OCI-LY7 (cell line): ENCODE measurements at places on chromosomes 7 and 10. TPM values are rescaled to one million over a fixed set of nuclear protein-coding genes. Genes with fewer than 3 reads are reported as not detected.

- no peak for DNase-seq
Measured at GRCh38 chr10:34757933-34758332, 57.2 kb downstream of the PARD3 start.

- DNase-seq = peak; percentile 99
Measured at GRCh38 chr7:23474094-23474828, 4.0 kb upstream of the IGF2BP3 start.

- DNase-seq = no peak
Measured at GRCh38 chr7:95427166-95427565, 7.7 kb downstream of the PON2 start.

DNA sequence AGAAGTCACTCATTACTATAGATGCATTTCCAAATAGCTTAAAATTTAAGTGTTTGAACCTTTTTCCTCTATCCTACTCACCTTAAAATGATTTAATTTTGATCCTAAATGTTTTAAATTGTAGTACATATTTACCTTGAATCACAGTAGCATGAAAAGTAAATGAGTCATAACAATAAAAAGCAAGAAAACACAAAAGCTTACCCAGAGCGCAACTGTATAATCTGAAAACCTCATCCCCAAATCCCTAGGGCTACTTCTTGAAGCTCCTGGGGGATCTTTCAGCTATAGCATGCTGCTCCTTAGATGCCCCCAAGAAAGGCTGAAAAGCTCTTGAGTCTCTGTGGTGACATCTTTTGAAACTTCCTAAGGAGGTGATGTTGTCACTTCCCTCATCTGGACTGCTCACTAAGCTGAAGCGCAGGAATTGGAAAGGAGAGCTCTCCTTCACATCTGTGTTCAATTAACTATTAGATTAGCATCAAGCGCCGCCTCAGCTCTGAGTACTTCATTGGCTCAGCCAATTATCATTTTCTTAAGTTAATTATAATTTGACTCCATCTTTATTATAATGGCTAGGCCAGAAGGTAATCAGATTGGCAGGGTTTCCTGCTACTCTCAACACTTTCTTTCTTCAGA, 60.2 kb downstream of the SEMA3E start:
- DNase-seq = no peak

GRCh38 chr7:106870983-106871410, 5.9 kb downstream of the PIK3CG start:
- DNase-seq = peak; percentile 84

DNA sequence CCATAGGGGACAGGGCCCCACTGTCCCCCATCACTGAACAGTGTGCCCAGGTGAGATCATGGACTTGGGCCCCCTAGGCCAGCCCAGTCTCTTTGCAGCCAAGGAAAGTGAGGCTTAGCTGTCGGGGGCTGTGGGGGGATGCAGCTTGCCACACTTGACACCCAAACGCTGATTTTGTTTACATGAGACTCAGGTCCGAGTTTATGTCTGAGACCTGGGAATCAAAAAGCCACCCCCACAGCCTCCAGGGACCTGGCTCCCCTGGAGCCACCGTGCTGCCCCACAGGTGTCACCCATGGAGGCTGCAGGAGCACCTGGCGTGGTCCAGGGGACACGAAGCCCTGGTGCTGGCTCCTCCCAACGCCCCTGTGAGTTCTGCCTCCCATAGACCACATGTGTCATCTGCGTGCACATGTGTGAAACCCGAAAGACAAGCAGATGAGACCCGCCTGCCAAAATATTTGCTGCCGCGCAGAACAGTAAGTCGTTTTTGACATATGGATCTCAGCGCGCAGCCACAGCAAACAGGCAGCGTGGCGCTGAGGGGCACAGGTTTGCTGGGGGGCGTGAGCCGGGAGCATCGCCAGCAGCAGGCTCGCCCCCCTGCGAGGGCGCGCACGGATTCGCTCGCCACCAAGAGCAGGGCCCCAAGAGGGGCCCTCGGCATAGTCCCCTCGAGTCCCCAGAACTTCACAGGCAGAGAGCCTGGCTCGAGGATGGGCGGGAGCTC, 112.3 kb downstream of the LHPP start:
- no peak for DNase-seq

PRSS1 gene
- not detected in 2 replicates for total RNA-seq

CYP3A5 gene
- total RNA-seq = not detected in 2 replicates

- DNase-seq = no peak
Measured at GRCh38 chr10:122493761-122494160, 32.4 kb downstream of the HTRA1 start.

DNA sequence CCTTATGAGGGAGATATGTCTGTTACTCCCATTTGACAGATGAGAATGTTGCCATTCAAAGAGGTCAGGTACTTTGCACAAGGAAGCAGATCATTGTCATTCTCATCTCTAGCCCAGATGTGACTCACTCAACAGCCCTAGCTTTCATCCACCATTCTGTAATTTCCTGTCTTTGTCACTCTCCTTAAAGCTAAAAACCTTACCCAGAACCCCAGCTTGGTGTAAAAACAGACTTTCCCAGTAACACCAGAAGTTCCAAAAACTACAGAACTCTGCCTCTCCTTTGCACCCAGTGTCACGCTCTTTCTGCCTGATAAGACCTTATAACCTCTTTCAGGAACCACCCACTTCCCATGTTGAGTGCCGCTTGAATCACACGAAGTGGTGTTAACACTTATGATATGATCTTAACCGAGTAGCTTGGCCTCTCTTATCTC, 89.1 kb upstream of the SP4 start:
- no peak for DNase-seq

DNA sequence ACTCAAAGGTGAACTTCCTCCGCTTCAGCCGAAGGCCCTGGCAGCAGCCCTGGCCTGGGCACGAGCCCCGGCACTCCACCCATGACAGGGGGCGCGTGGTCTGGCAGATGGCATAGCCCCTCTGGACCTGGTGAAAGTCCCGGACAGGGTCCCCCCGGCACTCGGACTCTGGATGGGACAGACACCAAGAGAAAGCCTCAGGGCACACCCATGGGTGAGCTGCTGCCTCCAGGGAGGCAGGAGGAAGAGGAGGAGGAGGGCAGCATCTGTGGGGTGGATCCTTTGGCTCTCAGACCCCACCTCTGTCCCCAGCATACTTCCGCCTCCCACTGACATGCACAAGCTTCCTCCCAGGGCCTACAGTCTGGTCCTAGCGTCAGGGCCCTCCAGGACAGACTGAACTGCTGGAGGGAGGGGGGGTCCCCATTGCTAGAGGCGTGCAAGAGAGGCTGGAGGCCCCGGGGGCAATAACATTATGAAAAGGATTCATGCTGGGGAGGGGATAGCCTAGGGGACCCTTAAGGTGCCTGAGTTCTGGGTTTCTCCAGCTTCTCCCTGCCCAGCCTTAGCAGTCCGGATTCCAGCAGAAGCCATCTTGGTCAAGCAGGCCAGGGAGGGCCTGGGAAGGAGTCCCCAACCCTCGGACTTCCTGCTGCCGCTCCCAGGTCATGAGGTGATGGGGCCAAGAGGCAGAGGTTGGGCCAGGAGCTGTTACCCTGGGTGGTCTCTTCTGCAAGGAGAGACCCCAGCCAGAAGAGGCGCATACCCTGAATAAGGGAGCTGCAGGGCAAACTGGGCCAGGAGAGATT, 169.3 kb downstream of the LCOR start:
- DNase-seq = no peak
